Ureter (tissue), 1 donor: ENCODE measurements at places on chromosomes 6 and 20.
A peak's percentile ranks its signal among the peaks of the same experiment; 100 is the strongest.

DNA sequence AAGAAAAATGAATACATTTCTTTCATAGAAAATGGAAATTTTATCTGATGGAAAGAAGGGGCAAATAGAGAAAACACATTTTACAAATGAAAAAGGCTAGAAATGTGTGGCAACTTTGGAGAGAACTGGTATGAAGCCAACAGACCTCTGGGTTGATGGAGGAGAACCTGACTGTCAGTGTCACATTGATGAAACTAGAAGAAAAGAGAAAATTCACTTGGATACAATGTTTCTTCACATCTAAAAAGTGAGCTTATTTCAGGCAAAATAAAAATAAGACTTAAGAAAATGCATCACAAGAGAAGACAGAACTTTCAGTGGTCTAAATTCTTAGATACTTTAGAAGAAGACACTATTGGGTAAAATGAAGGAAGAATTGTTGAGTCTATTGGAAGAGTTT lies at the start of gene OR12D2:
Gene OR12D2 (plus strand): TSS at position 301 of the 400 bp plus-strand sequence. CDS start 1,069 bp downstream, outside the sequence.
- DNase-seq, result no peak

DNA sequence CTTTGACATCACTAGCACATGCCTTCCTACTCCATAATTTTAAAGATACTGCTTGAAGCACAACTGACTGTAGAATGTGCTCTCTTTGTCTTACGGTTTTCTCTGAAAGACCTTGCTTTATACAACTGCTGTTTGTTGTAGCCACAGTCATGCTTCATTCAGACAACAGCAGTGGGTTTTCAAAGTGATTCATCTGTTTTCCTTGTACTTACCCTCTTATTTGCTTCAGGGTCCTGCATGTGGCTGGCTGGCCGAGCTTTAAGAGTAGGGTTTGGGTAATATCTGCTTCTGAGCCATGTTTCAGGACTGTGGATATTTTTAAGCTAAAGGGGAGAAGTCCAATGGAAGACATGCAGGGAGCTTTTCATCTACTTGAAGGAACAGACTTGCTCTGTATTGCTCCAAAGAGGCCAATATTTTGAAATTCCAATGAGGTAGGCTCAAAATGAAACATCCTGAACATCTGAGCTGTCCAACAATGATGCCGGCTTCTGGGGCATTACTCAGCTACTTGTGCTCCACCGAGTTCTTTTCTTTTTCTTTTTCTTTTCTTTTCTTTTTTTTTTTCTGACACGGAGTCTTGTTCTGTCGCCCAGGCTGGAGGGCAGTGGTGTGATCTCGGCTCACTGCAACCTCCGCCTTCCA lies 160.2 kb upstream of the SGK1 start:
- no peak for DNase-seq

- no peak for DNase-seq
These were observed 53.7 kb downstream of the PPP1R16B start for GRCh38 chr20:38859070-38859690.

GRCh38 chr6:421211-421610 lies 29.7 kb downstream of the IRF4 start:
- no peak for DNase-seq

DNA sequence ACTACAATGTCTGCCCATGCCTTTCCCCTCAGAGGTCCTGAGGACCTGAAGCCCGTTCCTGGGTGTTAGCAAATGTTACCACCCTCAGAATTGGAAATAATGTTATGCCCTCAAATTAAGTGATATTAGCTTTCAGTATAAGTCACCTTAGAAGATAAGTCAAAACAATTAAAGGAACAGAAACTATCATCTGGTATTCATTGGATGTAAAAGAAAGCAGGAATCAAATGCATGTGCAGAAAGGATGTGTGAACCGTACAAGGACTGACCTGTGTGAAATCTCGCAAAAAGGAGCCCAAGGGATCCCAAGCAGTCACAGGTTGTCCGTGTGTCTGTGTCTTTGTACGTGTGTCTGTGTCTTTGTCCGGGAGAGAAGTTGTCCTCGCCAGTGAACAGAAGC lies 51.6 kb upstream of the TAB2 start:
- DNase-seq, result no peak

DNA sequence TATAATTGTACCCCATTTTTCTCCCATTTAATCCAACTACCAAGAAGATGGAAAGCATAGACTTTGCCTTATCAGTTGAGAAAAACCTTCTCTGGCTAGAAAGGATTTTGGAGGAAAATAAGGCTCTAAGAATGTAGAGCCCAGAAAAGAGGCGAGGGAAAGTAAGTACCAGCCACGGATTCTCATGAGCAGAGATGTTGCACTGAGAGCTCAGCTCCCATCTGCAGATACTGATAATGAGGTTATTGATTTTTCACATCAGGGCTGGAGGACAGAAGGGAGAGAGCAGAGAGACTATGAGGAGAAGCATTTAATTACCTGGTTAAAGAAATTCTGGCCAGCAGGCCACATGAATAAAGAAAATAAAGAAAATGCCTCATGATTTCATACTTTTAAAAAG lies 104.4 kb upstream of the FAM184A start:
- no peak for DNase-seq

DNA sequence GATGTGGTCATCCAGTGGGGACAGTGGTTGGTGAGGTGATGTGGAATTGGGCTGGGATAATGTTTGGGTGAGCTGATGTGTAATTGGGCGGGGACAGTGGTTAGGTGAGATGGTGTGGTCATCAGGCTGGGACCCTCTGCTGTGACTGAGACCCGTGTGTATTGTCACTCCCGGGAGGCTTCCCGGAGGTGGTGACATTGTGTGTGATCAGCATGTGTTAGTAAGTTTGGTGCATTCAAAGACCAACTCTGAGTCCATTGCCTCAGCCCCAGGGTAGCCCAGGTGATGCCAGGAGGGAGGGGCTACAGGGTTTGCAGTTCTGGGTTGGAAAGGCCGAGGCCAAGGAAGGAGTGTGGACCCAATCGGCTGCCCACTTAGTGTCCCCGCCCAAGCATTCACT lies 375.5 kb downstream of the TAF4 start:
- DNase-seq, result no peak

- peak; percentile 54 for DNase-seq
These were observed at the start of gene CDC40 for GRCh38 chr6:110180228-110181008. TSS of gene CDC40 (plus strand) at chr6:110180427. CDS start at chr6:110180445, 18 bp downstream.

- DNase-seq, result peak; percentile 66
These were observed 1.1 kb downstream of the JAG1 start for GRCh38 chr20:10672624-10673127.

DNA sequence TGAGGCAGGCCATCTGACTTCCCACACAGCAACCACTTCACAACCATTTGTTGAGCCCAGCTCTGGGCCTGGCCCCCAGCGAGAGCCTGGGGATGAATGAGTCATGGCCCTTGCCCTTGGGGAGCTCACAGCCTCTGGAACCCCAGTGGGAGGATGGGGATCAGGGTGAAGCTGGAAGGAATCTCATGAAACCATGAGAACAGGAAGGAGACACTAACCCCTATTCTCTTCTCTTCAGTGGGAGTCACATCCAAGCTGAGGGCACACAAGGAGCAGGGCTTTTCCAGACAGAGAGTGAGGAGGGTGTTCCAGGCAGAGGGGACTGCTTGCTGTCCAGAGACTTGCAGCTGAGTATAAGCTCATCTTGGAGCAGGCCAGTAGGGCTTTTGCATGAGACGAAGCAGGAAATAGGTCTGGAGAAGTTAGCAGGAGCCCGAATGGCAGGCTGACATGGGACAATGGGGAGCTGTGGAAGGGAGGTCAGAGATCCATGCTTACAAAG lies 7.5 kb downstream of the FOXS1 start:
- DNase-seq, result no peak

DNA sequence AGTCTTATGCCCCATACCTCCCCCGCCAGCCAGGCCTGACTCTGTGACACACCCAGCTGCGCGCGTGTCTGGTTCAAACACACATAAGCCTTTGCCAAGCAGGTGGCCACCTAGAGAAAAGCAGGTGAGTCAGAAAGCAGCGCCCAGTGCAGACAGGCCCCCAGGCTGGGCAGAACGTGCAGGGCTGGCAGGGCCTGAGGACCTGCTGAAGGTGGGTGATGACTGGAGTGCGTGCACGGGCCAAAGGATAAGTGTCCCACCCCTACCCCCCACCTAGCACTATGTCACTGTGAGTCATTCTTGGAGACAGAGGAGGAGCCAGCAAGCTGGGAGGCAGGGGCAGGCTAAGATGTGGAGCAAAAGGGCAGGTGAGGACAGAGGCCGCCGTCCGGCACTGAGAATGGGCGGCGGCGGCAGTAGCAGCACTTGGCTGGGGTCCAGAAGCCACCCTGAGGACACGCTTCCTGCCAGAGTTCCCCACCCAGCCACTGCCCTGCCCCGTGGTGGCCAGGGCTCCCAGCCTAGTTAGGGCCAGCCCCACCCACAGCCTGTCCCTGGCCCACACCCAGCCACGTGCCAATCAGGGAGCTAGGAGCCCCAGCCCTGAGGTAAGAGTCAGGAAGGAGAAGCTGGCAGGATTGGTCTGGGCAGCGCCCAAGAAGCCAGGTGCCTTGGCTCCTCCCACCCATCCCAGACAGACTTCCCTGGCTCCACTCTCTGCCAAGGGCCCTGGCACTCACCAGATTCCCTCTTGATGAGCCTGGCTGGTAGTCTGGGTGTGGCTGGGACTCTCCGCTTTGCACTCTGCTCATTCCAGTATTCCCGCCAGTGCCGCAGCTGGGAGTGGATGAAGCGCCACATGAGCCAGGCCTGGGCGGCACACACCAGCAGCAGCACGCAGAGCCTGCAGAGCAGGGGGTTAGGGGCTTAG lies 72.7 kb downstream of the TRAM2 start:
- peak; percentile 91 for DNase-seq

GRCh38 chr20:23923891-23924435 lies 44.4 kb upstream of the CST5 start:
- DNase-seq, result no peak

DNA sequence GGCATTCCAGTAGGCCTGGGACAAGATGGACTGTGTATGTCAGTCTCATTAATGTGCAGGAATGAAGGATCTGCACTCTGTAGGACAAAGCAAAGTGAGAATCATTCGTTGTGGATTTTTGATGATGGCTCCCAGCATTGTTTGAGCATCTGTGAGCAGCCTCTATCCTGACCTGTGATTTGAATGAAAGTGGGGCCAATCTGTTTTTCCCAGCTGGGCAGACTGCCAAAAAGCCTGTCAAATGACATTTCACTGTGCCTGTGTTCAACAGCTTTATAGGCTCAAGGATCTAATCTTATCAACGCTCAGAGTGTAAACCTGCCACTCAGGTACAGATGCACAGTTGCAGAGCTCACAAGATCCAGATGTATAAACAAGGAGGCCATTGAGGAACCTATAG lies 86.7 kb upstream of the SYNDIG1 start:
- DNase-seq, result no peak

- no peak for DNase-seq
These were observed 782 bp downstream of the TRMT11 start for GRCh38 chr6:125987026-125987617.

GRCh38 chr6:157650261-157650640 lies 172.8 kb upstream of the SNX9 start:
- no peak for DNase-seq
